ENCODE measurements at places on chromosomes 5 and 9.

DNA sequence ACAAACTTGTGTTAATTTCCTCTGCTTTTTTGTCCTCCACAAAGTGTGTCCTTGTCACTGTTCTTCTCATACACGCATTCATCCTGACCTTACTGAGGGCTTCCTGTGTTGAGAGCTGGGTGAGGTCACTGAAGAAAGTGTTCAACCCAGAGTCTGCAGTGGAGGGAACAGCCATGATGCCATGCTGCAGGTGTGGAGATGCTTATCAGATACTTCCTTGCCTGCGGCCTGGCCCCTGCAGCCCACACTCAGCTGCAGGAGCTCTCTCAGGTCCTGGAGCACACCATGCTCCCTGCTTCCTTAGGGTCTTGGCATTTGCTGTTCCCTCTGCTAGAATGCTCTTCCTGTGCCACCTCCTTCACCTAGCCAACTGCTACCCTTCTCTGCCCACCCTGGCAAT lies 108.1 kb upstream of the SPRY4 start:
- peak; percentile 31 for DNase-seq

DNA sequence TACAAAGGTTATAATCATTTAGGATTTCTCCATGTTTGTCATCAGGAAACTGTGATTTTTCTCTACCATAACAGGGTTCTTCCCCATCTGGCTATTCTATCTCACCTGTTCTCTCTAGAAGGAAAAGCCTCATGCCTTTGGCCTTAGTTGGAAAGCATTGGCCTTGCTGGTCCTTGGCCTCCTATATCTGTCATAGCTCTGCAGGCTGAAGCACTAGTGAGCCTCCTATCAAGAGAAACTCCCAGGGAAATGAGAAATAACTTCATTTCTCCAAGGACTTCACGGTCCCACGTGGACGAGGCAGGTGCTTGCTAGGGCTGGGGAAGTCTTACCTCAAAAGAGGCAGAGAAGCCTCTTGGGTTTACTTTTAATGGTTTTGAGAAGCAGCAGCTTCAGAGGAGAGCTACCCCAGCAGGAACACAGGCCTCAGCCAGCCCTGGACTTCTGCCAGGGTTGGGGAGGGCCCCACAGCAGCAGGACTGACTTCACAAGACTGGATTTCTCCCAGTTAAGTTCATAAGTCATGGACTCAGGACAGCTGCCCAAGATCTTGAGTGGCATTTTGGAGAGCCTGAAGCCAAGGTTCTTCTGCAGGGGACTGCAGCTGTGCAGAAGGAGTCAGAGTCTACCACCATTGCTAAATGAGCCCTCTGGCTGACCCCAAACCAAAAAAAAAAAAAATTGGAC lies 15.8 kb upstream of the PSAT1 start:
- DNase-seq: no peak

GRCh38 chr5:43227655-43228054 lies 35.6 kb downstream of the NIM1K start:
- no peak for DNase-seq

DNA sequence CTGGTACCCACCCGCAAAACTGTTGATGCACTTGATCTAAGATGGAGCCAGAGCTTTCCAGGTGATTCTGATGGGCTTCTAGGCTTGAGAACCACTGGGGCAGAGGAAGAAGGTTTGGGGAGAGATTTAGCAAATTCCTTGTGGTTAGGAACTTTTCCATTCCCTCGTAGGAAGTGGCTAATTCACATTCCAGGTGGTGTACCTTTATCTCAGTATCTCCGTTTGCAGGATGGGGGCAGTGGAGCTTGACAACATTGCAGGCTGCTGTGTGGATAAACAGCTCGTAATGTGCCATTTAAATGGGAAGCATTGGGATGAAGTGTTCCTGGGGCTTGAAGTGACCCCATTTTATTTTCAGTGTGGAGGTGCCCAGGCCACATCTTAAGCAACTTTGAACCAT lies 172.9 kb upstream of the IL12B start:
- no peak for DNase-seq

DNA sequence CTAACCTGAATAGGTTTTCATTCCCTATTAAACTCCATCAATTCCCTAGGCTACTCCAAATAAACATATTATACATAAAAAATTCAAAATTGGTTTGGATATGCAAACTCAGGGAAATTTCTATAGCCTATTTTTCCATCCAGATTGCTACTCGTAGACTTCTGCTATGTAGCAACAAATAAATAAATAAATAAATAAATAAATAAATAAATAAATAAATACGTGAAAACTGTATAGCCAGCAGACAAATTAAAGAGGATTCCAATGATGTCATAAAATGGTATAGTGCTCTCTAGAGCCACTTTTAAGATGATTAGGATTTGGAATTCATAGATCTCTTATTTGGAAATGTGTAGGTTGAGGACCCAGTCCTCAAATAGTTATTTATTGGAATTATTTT lies 1193.2 kb upstream of the NUDT12 start:
- DNase-seq: no peak

GRCh38 chr5:180594311-180595045 lies 3.2 kb upstream of the SCGB3A1 start:
- no peak for DNase-seq

DNA sequence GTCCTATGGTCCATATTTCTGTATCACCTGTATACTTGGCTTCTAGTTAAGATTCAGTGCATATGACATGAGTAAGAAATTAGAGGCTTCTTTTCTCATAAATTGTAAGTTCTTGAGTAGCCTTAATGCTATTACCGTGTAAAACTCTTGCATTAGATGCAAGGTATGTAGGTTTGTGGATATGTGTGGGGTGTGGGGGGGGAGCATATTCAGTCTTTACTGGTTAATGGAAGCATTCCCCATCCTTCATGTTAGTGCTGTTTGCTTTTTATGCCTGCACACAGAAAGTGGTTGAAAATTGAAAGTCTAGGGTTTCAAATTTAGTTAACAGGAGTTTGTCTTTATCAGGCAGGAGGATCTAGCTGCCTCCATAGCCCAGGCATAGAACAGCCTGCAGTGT lies 16.1 kb downstream of the RAI14 start:
- DNase-seq: no peak

DNA sequence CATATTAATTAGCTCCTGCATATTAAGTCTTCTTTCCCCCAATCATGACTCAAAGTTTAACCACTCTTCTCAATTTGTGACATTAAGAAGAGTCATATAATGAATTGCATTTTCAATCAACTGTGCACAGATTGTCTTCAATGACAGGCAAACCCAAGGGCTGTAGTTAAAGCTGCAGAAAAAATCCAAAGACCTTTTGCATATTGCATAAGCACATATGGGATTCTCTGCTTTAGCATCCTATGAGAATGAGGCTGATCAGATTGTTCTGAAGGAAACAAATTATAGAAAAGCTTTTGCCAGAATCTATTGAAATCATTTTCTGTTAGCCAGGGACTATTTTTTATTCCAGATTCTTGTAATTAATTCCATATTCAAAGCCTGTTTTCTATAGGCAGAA lies 112.3 kb downstream of the FAM170A start:
- no peak for DNase-seq

- DNase-seq: no peak
Measured at GRCh38 chr5:149545327-149545726, 5.9 kb downstream of the CSNK1A1 start.

GRCh38 chr9:70488098-70488792 lies 73.8 kb upstream of the KLF9 start:
- DNase-seq: no peak

DNA sequence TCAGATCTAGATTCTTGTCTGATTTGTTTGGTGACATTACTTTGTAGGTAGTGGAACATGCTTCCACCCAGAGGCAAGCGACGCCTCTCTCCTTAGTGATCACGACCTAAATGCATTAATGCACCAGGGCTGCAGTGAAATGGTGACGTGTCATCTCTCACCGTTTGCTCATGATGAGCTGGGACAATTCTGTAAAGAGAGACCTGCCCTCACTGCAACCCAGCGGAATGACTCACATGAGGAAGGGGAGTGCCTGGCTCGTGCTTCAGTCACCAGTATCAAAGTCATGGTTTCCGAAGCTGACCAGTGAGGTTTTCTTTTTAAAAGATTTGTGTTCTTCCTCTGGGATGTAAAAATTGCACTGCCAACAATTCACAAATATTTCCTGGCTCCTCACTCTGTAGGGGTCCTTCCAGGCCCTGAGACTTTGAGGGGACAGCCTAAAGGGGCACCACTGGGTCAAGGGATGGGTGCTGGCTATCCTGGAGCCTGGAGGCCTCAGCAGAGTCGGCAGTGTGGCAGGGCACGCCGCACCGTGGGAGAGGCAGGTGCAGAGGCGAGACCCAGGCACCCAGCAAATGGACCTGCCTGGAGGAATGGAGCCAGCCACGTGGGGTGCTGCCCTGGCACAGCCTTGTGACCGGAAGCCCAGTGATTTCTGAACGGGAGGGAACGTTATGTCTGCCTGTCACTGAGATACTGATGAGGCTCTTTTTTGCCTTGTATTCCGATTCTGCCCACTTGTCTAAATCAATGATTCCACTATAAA lies 17.3 kb downstream of the QSOX2 start:
- DNase-seq: no peak

DNA sequence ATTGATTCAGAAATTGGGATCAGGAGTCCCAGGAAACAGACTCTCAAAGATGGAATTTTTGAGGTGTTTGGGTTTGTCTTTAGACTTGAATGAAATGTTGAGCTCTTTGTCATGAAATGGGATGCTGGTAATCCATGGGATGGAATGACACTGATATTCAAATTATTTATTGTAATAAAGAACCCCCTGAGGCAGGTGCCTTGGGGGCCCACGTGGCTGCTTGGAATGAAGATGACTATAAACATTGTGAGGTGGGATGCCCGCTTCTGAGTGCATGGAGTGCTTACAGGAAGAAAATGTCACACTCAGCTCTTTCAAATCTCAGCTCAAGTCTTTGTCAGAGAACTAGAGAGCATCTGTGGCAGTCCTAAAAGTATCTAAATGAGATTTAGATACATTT lies 9.6 kb upstream of the C1QTNF2 start:
- no peak for DNase-seq

Data from T follicular helper cell (primary cell).